PC-3 (cell line): ENCODE measurements at places on chromosomes 12 and 14. TPM values are rescaled to one million over a fixed set of nuclear protein-coding genes. Genes with fewer than 3 reads are reported as not detected.

ESRRB gene
- not detected in 2 replicates for total RNA-seq

PLEKHA5 gene
- 16.7 and 18.4 TPM in 2 replicates for total RNA-seq

IFNG-AS1 gene
- total RNA-seq: not detected in 2 replicates

TMTC1 gene
- 5.8 TPM in 2 replicates for total RNA-seq

GPR68 gene
- total RNA-seq: 0.35 and 1.5 TPM in 2 replicates

POTEM gene
- total RNA-seq: 0.12 TPM in 1 of 2 replicates, not detected in the other

FAR2 gene
- 10.2 and 13.5 TPM in 2 replicates for total RNA-seq

SAMD15 gene
- total RNA-seq: 1.2 and 6.2 TPM in 2 replicates

CFAP251 gene
- total RNA-seq: 3.2 and 11.5 TPM in 2 replicates

PRKD1 gene
- 1.2 and 3.0 TPM in 2 replicates for total RNA-seq

HVCN1 gene
- 2.2 and 3.3 TPM in 2 replicates for total RNA-seq

KERA gene
- not detected in 2 replicates for total RNA-seq

WDHD1 gene
- 45.9 and 47.1 TPM in 2 replicates for total RNA-seq

NRXN3 gene
- 1.1 and 1.7 TPM in 2 replicates for total RNA-seq

ADAM20 gene
- total RNA-seq: 0.17 and 0.26 TPM in 2 replicates

SELPLG gene
- total RNA-seq: 0.63 and 0.73 TPM in 2 replicates

YLPM1 gene
- total RNA-seq: 25.1 and 30.8 TPM in 2 replicates

LRRIQ1 gene
- total RNA-seq: 0.17 and 0.40 TPM in 2 replicates

BRAP gene
- total RNA-seq: 18.0 and 24.7 TPM in 2 replicates

BIN2 gene
- not detected in 2 replicates for total RNA-seq

LRTM2 gene
- not detected in 2 replicates for total RNA-seq

MSI1 gene
- 0.12 TPM in 1 of 2 replicates, not detected in the other for total RNA-seq

ZNF219 gene
- total RNA-seq: 5.7 and 6.0 TPM in 2 replicates

CIROP gene
- total RNA-seq: not detected in 2 replicates

MTERF2 gene
- total RNA-seq: 10.7 and 14.2 TPM in 2 replicates

RTL1 gene
- not detected in 2 replicates for total RNA-seq

ERP27 gene
- total RNA-seq: not detected in 2 replicates

PDZRN4 gene
- not detected in 2 replicates for total RNA-seq

TDRD9 gene
- total RNA-seq: 0.07 and 0.12 TPM in 2 replicates

ARMH4 gene
- 2.6 and 3.3 TPM in 2 replicates for total RNA-seq

TMEM63C gene
- total RNA-seq: 4.0 and 5.4 TPM in 2 replicates

SPTB gene
- total RNA-seq: 2.3 and 3.6 TPM in 2 replicates

SERPINA9 gene
- total RNA-seq: not detected in 2 replicates

GPR162 gene
- not detected in 2 replicates for total RNA-seq

DIO3 gene
- 4.9 and 5.8 TPM in 2 replicates for total RNA-seq

ITGA7 gene
- 4.4 and 9.7 TPM in 2 replicates for total RNA-seq

ZNF891 gene
- 0.86 and 0.98 TPM in 2 replicates for total RNA-seq

TAS2R7 gene
- not detected in 2 replicates for total RNA-seq

HOTAIR gene
- 3.5 and 4.3 TPM in 2 replicates for total RNA-seq

ATF7 gene
- total RNA-seq: 7.9 and 14.2 TPM in 2 replicates
